ENCODE measurements at places on chromosomes 3 and 15.

GRCh38 chr15:45640616-45641015, 5.8 kb downstream of the SQOR start:
- no peak for DNase-seq

- DNase-seq, result no peak
Measured at GRCh38 chr15:39191871-39192291, 389.0 kb upstream of the THBS1 start.

DNA sequence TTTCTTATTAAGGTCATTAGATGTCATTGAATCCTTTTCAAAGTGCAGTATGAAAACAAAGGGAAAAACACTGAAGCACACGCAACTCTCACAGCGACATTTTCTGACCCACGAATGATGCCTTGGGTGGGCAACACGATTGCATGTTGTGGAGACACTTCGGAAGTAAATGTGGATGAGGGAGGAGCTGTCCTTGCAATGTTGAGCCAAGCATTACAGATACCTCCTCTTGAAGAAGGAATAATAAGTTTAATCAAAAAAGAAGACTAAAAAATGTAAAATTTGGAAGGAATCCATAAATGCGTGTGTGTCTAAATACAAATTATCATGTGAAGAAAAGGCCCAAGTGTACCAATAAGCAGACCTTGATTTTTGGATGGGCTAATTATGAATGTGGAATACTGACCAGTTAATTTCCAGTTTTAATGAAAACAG, 16.9 kb downstream of the THBS1 start:
- DNase-seq, result no peak

DNA sequence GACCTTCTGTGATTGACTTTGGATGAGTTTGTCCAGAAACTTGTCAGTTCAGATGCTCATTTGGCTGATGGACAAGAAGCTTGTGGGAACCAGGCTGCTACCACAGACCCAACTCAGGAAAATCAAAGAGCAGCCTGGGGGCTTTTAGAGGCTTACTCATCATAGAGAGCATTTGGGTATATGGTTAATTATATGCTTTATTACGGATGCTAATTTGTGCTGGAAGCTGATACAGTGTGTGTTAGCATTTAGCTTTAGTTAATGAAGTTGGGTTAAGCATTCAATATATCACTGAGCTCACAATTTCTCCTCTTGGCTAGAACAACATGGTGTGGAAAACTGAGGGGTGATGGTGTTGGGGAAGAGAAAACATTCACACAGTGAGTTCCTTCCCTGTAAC, 664.2 kb upstream of the CFAP20DC start:
- no peak for DNase-seq

DNA sequence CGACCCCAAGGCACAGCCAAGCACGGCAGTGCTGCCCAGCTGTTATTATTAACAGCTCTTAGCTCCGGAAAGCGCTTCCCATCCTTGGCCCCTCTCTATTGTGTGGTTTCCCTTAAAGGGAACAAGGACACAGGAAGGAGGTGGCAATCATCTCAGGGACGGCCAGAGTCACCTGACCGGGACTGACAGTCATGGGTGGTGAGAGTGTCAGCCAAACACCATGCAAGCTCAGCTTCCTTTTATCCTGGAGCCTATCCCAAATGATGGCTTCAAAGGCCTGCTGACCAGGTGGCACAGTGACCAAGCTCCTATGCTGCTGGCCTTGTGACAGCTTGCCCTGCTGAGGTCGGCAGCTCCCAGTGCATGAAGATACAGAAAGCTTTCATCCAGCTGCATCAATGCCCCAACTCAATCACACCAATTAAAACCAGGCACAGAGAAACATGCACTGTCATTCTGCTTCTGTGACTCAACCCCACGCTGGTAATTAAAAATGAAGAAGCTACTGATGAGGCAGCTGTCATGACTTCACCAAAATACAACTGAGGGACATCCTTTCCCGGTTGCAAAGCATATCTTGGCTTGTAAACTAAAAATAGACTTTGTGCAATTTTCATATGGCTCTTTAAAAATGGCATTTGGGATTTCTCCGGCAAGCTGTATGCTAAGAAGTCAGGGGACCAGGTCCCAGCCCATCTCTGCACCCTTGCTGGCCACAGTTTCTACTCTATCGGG, 34.0 kb downstream of the PCSK6 start:
- DNase-seq, result peak; percentile 29

DNA sequence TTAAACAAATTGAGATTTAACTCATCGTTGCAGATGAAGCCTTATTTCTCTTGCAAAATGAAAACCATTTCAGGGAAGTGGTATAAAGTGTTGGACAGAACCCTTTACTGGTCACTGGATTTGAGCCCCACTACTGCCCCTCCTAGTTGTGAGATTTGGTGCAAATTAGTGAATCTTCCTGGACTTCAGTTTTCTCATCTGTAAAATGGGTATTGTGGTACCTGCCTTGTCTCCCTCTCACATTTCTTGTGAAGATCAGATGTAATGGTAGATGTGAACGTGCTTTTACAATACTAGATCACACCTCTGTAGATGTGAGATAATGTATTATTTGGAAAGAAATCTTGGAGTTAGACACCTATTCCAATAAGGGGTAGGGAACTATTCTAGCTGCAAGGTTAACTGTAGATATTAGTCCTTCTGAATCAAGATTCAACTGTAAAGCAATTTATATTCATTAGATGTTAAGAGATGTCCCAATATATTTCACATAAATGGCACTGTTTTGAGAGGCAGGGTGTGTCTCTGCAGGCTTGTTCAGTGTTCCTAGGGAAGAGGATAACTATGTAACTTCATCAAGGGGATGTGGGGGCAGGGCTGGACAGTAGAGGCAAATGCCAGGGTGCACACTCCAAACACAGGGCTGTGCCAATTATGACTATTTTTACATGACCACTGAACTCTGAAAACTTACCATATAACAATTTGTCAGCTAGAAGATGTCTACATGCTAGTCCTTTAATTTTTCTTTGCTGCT, 112.4 kb upstream of the PFN2 start:
- no peak for DNase-seq

GRCh38 chr3:104069114-104069513, 1297.6 kb upstream of the ALCAM start:
- peak; percentile 54 for DNase-seq

DNA sequence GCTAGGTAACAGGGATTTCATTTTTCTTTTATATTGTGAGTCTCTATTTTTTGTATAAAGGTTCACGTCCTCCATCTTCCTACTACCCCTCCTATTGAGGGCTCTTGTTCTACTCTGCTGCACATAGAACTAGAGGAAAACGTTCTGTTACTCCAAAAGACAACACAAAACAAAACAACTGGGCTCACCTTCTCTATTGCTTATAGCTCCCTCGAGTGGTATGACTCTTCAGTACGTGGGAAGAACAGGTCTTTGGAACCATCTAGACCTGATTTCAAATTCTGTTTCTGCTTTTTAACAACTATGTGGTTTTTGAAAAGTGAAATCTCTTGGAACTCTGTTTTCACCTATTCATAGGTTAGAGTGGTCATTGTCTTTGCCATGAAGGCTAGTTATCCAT, 515.3 kb downstream of the SOX2 start:
- DNase-seq, result no peak

DNA sequence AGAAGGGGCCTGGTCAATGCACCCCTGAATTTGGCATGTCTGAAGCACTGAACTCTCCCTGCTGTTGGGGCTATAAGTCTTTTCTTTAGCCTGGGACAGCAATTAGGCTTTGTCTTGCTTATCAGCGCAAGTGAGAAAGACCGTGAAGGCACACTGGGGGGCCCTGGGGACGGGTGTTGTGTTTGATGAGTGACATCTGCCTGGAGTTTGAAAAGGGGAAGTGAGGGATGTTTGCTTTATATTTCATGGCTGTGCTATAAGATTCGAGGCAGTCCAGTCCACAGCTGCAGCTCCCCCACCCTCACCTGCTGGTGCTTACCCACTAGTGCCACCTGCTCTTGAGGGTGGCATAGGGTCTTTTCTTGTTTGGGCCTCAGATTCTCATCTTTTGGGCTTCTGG, 44.8 kb downstream of the CEMIP start:
- DNase-seq, result no peak

DNA sequence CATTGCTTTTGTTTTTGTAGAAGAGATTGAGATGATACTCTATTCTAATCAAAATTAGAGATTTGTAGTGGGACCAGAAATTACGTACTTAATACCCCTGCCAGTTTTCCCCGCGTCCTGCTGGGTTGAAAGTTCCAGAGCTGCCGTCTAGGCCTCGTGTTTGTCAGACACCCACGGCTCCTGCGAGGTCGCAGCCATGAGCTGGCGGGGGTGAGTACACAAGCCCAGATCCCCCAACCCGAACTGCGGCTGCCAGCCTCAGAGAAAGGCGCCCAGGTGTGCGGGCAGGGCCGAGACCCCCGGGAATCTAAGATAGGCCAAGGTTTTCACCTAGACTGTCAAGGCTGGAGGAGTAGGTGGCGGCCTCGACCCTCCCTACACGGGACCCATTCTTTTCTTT, 26.3 kb downstream of the GPR160 start:
- no peak for DNase-seq

- no peak for DNase-seq
Measured at GRCh38 chr3:54875596-54876268, 52.1 kb downstream of the LRTM1 start.

DNA sequence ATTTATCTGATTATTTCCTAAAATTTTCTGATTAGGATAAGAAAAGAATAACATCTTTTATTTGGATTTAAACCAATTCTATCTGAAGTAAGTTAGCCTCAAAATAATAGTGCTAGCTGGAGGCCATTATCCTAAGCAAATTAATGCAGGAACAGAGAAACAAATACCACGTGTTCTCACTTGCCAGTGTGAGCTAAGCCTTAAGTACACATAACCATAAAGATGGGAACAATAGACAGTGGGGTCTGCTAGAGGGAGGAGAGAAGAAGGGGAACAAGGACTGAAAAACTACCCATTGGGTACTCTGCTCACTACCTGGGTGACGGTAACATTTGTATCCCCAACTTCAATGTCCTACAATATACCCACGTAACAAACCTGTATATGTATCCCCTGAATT, 31.3 kb upstream of the LYSMD4 start:
- DNase-seq, result no peak

GRCh38 chr3:152305075-152305474, 36.3 kb downstream of the MBNL1 start:
- DNase-seq, result no peak

DNA sequence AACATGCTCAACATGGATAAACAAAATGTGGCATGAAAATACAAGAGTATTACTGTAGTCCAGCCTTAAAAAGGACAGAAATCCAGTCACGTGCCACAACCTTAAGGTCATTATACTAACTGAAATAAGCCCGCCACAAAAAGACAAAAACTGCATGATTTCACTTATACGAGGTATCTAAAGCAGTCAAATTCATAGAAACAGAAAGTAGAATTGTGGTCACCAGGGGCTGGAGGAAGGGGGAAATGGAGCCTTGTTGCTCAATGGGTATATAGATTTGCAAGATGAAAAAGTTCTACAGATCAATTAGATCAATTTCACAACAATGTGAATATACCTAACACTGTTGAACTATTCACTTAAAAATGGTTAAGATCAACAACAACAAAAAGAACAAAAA, 7.4 kb downstream of the GLB1 start:
- no peak for DNase-seq

DNA sequence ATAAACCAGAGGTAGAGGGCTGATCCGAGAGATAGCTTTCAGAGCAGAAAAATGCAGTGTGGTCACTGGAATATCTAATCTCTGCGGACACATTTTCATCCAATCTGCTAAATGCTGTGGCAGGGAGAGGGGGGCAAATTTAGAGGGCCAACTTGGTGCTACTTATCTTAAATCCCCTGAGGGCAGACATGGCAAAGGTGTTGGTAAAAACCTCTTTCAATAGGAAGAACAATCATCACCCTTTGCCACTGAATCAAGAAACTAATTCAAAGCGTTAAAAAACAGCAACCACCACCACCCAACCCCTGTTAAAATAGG, 152.9 kb downstream of the MECOM start:
- DNase-seq, result no peak

DNA sequence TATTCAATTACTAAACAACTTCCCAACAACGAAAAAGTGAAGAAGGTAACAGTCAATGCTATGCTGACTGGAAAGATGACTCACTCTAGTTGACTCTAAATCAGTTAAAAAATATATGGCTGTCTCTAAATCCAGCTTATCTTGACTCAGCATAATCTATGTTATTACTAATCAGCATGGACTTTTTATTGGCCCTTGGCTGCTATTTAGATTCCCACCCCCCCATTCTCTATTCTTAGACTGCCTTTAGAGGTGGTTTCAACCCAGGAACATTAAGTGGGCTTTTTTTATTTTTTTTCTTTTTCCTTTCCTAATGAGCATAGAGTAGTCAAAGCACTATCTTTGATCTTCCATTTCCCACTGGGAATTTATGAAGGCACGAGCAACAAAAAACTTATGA, 1.9 kb downstream of the PCOLCE2 start:
- peak; percentile 51 for DNase-seq

GRCh38 chr15:73704869-73705645, 20.9 kb downstream of the CD276 start:
- DNase-seq, result no peak

GRCh38 chr15:88982946-88983342, 69.8 kb upstream of the MFGE8 start:
- no peak for DNase-seq

DNA sequence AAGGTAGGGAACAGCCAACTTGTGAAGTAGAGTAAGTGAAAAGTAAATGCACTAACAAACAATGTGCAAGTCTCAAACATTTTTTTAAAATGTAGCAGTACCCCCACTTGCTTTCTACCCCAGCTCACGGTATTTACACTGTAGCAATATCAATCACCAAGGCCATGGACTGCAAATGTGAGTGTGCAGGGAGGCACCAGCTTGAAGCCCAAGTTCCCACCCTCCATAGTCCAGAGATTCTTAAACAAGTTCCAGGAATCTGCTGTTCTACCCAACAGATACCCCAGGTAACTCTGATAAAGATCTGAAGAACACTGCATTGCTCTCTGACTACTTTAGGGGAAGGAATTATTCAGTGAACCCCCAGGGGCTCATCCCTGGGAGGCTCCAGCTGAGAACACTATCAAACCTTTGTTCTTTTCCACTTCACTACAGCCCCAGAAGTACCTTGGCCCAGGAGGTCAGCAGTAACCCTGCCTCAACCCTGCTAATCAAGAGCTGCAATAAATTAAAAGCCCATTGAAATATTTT, 86.1 kb downstream of the FOXP1 start:
- DNase-seq, result no peak

GRCh38 chr3:78754066-78754743, 1013.6 kb downstream of the ROBO1 start:
- DNase-seq, result no peak

- no peak for DNase-seq
Measured at GRCh38 chr3:134348524-134348923, 25.7 kb downstream of the AMOTL2 start.

Data from HS-5 (cell line).